Activated naive CD4-positive, alpha-beta T cell treated with anti-CD3 and anti-CD28 coated beads, Interleukin-2, amount 10 ng/mL, durations not matched to agents 7 days and 5 days (primary cell): ENCODE measurements at places on chromosomes 2 and 18.

DNA sequence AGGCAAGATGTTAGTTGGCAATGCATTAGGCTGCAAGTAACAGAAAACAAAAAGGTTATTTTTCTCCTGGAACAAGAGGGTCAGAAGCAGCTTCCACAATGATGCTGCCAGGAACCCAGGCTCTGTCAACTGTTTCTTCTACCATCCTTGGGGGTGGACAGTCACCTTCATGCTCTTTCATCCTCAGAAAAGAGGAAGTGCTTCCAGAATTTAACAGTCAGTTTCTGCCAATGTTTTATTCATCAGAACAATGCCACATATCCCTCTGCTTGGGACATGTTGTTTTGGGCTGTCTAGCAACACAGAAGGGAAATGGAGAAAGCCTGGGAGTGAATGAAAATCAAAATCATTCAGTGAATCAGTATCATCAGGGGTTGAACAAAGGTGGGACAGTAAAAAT, 7.1 kb downstream of the TMEM182 start:
- no peak for DNase-seq

DNA sequence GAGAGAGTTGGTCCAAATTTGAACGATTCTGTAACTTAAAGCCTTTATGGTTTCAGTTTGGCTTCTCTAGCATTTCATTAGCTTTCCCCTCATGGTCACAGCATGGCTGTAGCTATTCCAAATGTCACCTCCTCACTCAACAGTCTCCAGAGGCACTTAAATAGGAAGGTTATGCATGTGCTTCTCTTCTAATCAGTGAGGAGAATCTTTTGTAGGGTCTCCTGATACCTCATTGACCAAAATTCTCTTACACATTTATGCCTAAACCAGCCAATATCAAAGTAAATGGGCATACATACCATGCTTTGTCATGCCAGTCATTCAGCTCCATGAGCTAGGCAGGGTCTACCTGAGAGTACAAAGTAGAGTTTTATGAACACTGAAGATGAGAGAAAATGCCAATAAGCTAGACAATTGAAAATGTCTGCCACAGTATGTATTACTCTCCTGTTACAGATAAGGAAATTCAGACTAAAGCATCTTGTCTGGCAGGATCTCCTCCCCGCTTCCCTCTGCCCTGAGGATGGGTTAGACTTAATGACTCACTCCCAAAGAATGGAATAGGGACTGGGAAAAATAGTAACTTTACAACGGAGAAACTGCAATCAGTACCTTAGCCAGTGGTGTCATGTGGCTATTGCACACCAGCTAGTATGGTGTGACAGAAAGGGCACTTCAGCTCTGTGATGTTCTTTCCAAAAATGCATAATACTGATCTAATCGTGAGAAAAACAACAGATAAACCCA, 15.4 kb downstream of the DSG2 start:
- no peak for DNase-seq

DNA sequence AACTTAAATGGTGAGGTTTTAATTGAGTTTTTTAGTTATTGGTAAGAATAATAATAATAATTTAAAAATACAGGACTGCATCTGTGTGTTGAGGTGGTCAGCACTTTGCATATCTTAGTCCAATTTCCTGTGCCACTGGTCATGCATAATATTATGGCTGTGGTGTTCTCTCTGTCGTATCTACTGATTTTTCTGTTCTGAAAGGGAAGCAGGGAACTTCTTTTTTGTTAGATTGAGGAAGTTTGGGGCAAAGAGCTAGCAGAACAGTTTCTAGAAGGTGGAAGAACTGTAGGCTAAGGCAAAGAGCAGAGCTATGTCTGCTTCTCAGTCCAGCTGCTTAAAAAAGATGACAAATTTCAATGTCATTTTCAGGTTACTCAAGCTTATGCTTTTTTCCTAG, 74.3 kb downstream of the XRCC5 start:
- no peak for DNase-seq

DNA sequence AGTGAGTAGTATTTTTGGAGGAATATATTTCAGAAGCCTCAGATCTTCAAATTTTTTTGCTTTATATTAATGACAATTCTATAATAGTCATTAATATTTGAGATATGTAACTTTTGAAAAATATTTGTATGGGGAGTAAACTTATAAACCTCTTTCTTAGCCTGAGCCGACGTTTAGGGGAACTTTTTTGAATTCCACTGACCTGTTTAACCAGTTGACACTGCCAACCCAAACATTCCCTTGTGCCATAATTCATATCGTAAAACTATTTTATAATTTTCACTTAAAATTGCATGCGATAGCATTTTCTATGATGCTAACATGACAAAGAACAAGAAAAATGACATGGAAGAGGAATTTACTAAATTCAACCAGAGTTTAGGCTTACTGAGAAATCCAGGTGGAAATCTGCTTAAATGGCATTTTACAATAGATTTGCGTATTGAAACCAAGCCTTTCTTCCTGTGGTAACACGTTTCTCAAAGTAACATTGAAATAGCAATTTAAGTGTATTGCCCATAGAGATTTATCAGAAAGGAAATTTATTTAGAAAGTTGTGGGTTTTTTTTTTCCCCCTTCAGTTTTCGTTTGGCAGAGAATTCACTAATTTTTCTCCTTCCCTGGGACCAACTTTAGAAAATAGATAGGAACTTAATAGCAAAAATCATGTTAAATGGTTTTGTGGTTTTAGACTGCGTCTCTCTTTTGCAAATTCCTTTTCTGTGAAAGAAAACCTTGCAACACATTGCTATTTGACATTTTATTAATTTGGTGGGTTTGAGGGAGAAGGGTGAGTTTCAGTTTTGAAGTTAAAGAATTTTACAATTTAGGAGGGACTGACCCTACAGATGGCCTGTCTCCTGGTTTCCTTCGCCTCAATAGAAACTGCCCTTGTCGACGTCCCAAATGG, 77.4 kb downstream of the TANC1 start:
- no peak for DNase-seq

DNA sequence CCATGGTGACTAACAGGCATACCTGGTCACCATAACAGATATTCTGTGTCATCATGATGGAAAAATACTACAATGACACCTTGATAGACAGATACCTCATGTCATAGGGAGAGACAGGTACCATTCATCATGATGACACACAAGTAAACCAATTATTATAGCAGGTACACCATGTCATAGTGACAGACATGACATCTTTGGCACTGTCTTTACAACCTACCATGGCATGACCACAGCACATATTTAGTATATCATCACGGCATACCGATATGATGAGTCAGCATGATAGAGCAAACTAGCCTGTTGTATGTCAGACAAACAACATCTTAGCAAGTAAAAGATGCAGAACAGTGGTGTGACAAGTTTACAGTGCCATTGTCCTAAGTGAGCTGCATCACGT, 101.3 kb upstream of the KLHL29 start:
- no peak for DNase-seq

DNA sequence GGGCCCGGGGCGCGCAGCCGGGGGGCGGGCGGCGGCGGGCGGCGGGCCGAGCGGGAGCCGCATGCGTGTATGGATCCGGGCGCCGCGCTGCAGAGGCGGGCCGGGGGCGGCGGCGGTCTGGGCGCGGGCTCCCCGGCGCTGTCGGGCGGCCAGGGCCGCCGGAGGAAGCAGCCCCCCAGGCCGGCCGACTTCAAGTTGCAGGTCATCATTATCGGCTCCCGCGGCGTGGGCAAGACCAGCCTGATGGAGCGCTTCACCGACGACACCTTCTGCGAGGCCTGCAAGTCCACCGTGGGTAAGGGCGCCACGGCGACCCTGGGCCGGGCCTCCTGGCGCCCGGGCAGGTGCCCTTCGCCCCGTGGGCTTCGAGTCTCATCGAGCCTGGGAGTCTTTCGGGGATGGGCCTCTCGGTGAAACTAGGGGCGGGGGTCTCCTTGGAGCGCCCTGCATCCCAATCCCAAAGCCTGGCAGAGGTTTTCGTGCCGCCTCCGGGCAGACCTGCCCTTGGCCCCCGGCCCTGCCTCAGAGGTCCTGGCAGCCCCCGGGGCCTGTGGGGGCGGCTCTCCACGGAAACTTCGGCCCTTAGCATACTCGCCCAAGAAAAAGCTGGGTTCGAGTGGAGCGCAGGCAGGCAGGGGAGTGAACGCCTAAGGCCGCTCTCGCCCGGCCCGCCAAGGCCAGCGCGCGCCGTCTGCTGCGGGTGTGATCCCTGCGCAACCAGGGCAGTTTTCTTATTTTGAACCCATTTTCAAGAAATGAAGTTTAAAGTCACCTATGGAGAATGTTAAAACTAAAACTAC, 622 bp downstream of the RAB12 start:
- peak; percentile 34 for DNase-seq

DNA sequence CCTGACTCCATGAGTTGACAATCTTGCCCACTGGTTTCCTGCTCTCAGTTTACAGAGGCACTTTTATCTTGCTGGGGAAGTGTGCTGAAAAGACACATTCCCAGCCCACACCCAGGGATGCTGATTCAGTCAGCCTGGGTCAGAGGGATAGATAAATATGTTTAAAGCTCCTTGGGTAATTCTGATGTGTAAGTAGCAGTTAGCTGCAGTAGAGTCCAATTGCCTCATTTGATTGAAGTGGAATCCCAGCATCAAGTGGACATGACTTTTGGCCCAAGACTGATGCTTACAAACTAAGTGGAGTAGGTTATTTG, 29.4 kb downstream of the PSD4 start:
- no peak for DNase-seq

DNA sequence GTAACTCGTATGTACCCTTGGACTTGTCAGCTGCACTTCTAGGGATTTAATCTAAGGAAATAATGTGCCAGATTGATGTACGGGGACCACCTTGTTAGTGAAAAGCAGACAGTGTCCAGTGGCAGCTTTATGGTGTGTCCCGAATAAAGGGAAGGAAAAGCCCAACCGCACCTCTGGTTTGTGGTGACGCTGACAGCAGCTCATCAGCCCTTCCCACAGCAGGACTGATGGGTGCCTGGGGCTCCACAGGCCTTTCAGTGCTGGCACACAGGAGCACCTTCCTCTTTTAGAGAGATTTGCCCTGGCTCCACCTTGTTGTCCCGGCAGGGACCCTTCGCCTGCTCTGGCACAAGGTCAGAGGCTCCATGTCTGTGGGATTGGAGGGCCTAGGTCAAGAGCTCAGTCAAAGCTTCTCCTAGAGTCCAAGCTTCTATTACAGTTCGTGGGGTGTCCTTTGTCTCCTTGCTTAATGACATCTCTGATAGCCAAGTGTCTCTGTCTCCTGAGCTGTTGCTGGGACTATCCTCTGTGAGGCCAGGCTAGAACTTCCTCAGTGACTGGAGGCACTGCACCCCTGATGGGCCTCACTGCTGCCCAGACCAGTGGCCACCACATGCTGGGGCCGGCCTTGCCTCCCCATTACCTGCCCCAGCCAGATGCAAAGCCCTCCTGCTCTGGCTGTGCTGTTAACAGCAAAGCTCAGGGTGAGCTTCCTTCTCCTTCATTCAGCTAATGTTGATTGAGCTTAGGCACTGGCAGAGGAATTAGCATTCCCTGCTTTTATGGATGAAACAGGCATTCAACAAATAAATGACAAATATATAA, 33.0 kb upstream of the SCLY start:
- no peak for DNase-seq

DNA sequence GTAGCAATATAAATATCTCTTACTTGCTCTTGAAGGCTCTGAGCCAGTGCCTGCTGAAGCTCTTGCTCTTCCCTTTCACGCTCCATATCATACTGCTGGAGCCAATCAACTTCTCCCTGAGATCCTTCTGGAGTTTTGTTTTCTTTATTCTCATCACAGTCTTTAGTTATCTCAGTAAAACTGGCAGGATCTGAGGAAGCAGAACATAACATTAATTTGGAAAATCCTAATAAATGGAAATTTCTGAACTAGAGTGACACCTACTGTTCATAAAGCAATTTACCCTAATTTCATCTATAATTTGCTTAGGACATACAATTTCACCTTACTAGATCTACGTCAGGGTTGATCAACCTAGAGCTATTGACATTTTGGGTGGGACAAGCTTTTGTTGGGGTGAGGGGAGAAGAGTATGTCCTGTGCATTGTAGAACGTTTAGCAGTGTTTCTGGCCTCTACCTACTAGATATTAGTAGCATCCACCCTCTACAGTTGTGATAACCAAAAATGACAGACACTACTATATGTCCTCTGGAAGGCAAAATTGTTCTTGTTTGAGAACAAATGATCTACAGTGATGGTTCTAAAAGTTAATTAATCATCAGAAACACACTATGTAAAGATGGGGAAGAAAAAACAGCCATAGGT, 47.2 kb downstream of the VIL1 start:
- no peak for DNase-seq

DNA sequence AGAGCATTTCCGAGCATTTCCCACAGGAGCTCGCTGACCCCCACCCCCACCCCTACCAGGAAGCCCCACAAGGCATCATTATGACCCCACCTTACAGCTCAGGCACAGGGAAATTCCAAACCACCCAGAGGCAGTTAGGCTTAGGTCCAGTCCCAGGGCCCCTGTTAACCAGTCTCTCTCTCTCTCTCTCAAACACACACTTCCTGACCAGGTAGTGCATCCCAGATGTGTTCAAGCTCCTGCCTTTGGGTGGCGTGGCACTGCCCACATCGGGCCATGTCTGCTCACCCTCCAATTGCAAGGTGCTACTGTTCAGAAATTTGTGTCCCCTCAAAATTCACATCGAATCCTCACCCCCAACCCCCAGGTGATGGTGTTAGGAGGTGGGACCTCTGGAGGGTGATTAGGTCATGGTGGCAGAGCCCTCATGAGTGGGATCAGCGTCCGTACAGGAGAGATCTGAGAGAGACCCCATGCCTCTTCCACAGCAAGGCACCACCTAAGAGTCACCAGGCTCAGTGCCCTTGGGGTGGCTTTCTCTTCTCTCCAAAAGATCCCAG, 8.8 kb downstream of the COPS9 start:
- DNase-seq = no peak

DNA sequence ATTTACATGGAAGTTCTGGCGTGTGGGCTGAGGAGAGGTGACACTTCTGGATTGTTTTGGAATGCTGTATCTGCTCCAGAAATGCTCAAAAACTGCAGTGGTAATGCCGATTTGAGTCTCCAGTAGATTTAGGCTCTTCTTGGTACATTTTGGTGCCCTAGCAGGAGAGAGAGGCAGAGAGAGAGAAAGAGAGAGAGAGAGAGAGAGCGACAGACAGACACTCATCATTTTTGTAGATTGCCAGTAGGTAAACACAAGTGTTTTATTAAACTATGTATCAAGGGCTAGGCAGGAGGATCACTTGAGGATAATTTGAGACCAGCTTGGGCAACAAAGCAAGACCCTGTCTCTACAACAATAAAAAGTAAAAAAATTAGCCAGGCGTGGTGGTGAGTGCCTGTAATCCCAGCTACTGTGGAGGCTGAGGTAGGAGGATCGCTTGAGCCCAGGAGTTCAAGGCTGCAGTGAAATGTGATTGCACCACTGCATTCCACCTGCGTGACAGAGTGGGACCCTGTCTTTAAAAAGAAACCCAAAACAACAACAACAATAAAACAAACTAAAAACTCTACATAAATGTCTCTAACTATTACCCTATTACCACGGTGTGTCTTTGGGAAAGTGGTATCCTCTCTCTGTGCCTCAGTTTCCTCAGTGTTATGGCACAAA, 60.2 kb downstream of the GATA6 start:
- DNase-seq = no peak

- no peak for DNase-seq
Observed at GRCh38 chr2:83665894-83666293, 793.2 kb downstream of the SUCLG1 start.

- DNase-seq = no peak
Observed at GRCh38 chr2:48221846-48222516, 308.0 kb upstream of the STON1 start.
